Airway epithelial cell (primary cell): ENCODE measurements at places on chromosomes 4 and X. TPM values are rescaled to one million over a fixed set of nuclear protein-coding genes. Genes with fewer than 3 reads are reported as not detected.

Gene CCSER1
- total RNA-seq, result 1.4 TPM in 1 of 2 replicates, not detected in the other

Gene LEF1
- total RNA-seq, result 0.63 and 0.70 TPM in 2 replicates

Gene ESX1
- total RNA-seq, result 0.33 TPM in 1 of 2 replicates, not detected in the other

Gene HELT
- not detected in 2 replicates for total RNA-seq

Gene ERCC6L
- total RNA-seq, result 5.8 and 6.9 TPM in 2 replicates

Gene SCML2
- total RNA-seq, result 0.21 and 0.42 TPM in 2 replicates

Gene MAGEH1
- 9.2 and 11.5 TPM in 2 replicates for total RNA-seq

Gene IQSEC2
- total RNA-seq, result 4.2 and 10.3 TPM in 2 replicates

Gene TXK
- total RNA-seq, result not detected in 2 replicates

Gene YY2
- 0.74 and 0.78 TPM in 2 replicates for total RNA-seq

Gene NUDT6
- total RNA-seq, result 6.6 and 8.6 TPM in 2 replicates

Gene LPAR4
- not detected in 2 replicates for total RNA-seq

Gene CTSO
- total RNA-seq, result 1.8 and 2.9 TPM in 2 replicates

Gene SNCA
- 26.2 and 69.8 TPM in 2 replicates for total RNA-seq

Gene C1QTNF7
- not detected in 2 replicates for total RNA-seq

Gene RRAGB
- total RNA-seq, result 3.3 and 5.4 TPM in 2 replicates

Gene UGT2B10
- total RNA-seq, result not detected in 2 replicates

Gene PSAPL1
- 0.14 TPM in 2 replicates for total RNA-seq

Gene PHKA1
- total RNA-seq, result 8.7 and 11.1 TPM in 2 replicates

Gene BBS7
- total RNA-seq, result 14.9 and 18.9 TPM in 2 replicates

Gene TRIML1
- not detected in 2 replicates for total RNA-seq
